ENCODE measurements at places on chromosomes 6 and 20.

- no peak for DNase-seq
Observed at GRCh38 chr6:81999270-81999669, 246.8 kb upstream of the TENT5A start.

DNA sequence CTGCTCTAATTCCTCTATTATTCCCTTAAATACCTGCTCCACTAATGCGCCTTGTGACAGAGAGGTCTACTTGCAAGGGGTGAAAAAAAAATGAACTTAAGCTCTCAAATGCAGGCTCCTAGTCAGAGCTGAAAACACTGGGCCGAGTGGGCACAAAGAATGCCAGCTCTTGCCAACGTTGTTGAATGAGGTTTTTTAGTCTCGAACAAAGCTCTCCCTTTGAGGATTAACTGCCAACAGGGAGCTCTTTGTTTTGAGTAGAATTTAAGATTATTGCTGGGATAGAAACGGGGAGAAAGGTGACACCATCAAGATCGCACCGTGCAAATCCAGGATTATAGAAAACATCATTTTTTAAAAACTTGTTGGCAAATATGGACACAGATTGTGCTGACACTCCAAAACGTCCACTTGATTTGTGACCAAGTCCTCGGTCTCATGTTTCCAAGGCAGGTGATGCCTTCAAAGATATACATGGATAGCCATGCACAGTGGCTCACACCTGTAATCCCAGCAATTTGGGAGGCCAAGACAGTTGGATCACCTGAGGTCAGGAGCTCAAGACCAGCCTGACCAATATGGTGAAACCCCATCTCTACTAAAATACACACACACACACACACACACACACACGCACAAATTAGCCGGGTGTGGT is 163.2 kb downstream of the BMP7 start:
- no peak for DNase-seq

DNA sequence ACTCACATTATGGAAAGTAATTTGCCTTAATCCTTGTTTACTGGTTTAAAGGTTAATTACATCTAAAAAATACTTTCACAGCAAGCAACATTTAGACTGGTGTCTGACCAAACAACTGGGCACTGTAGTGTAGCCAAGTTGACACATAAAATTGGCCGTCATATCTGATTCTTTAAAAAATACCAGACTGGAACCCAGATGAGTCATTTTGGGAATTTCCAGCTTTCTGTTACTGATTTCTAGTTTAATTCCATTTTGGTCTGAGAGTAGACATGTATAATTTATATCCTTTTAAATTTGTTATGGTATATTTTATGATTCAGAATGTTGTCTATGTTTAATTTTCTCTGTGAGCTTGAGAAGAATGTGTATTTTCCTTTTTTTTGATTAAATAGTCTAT is 44.1 kb downstream of the SCP2D1 start:
- DNase-seq: no peak

DNA sequence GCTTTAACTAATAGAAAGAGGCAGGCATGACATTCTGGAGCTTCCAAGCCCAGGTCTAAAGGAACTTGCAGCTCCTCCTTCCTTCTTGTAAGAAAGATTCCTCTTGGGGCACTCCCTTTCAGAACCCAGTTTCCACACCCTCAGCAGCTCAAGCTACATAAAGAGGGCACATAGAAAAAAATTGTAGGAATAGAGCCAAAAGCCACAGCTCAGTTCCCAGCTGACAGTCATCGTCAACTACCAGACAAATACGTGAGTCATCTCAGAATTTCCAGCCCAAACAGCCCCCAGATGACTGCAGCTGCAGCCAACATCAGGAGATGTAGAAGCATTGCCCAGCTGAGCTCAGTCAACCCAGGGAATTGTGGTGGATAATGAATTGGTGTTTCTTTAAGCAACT is 349.8 kb upstream of the ARID1B start:
- DNase-seq: no peak
